ENCODE measurements at places on chromosomes 1 and 21.

DNA sequence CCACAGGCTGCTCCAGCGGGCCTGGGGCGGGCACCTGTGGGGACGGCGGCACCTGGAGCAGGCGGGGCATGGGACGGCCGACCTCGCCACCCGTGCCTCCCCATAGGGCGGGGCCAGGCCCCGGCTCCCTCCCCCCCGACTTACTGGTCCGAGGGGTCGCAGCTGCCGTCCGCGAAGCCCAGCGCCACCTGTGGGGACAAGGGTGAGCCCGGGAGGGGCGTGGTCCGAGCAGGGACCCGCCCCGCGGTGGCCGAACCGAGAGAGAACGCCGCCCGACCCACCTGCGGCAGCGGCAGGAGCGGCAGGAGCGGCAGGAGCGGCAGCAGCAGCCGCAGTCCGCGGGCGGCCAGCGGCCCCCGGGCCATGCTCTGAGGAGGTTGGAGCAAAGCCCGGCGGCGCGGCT is at the start of gene TMEM52:
Gene TMEM52, minus strand, starts transcription at position 379 of the 403 bp plus-strand sequence. Its CDS starts 14 bp downstream, at position 365.
- H3K27ac ChIP-seq = peak within 1 kb of the TSS; percentile 77
- no peaks in the 10 kb centered on the region for H3K27me3 ChIP-seq
- no peaks in the 10 kb centered on the region for H3K36me3 ChIP-seq
- no peak for DNase-seq

DNA sequence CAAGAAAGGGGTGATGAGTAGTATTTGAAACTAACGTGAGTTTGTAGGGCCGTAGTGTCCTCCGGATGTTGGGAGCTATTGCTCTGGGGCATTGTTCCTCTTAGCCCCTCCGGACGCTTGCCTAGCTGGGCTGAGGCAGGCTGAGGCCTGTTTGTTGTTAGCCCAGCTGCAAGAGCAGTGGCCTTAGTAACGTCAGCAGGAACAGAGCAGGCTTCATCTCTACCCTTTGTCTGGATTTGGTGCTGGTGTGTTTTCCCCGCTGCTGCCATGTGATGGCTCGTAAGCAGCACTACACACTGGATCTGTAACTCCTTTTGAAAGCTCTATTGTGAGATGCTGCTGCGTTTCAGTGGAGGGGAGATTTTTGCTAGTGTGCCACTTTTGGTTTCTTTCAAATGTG is 57.6 kb downstream of the DNM3 start:
- no peaks in the 10 kb centered on the region for H3K36me3 ChIP-seq
- no peaks in the 10 kb centered on the region for H3K4me1 ChIP-seq
- no peak overlapping the region for H3K4me3 ChIP-seq
- no peaks in the 10 kb centered on the region for H3K27me3 ChIP-seq
- H3K27ac ChIP-seq = no peak overlapping the region
- DNase-seq = peak; percentile 64

- no peak for DNase-seq
- H3K4me3 ChIP-seq = no peak overlapping the region
- H3K4me1 ChIP-seq = peaks cover 31% of the 10 kb centered on the region
- no peak overlapping the region for H3K27ac ChIP-seq
- no peaks in the 10 kb centered on the region for H3K27me3 ChIP-seq
These were observed 45.3 kb downstream of the HSF2BP start for GRCh38 chr21:43613755-43614638.

GRCh38 chr21:41873005-41873404 is 6.1 kb downstream of the PRDM15 start:
- no peaks in the 10 kb centered on the region for H3K36me3 ChIP-seq
- H3K4me1 ChIP-seq = peaks cover 26% of the 10 kb centered on the region
- DNase-seq = no peak
- no peak overlapping the region for H3K27ac ChIP-seq
- H3K4me3 ChIP-seq = no peak overlapping the region
- H3K27me3 ChIP-seq = no peaks in the 10 kb centered on the region

DNA sequence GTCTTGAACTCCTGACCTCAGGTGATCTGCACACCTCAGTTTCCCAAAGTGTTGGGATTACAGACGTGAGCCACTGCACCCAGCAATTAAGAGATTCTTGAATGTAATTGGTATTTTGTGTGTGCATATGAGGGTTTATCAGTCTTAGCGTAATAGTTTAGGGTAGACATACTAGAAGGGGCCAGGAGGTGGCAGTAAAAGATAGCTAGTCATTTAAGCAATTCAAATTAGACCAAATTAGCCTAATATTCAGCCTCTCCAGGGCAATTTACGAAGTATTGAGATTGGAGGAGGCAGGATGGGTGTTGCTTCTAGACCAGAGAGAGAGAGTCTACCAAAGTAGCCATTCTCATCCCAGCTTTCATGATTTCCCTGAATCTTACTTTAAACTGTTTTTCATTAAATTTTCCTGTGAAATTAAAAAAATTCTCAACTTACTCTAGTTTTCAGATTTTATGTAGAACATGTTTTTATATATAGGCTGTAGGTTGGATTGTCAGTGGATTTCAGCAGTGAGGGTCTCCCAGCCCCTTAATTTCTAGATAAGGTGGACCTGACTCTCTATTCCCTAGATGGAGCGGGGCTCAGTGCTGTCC is 119.7 kb downstream of the HHAT start:
- H3K36me3 ChIP-seq = no peaks in the 10 kb centered on the region
- no peak overlapping the region for H3K27ac ChIP-seq
- H3K4me1 ChIP-seq = no peaks in the 10 kb centered on the region
- no peaks in the 10 kb centered on the region for H3K27me3 ChIP-seq
- no peak for DNase-seq

GRCh38 chr1:166960858-166961474 is 14.4 kb downstream of the ILDR2 start:
- no peak overlapping the region for H3K27ac ChIP-seq
- H3K4me3 ChIP-seq = no peak overlapping the region
- H3K27me3 ChIP-seq = no peaks in the 10 kb centered on the region

DNA sequence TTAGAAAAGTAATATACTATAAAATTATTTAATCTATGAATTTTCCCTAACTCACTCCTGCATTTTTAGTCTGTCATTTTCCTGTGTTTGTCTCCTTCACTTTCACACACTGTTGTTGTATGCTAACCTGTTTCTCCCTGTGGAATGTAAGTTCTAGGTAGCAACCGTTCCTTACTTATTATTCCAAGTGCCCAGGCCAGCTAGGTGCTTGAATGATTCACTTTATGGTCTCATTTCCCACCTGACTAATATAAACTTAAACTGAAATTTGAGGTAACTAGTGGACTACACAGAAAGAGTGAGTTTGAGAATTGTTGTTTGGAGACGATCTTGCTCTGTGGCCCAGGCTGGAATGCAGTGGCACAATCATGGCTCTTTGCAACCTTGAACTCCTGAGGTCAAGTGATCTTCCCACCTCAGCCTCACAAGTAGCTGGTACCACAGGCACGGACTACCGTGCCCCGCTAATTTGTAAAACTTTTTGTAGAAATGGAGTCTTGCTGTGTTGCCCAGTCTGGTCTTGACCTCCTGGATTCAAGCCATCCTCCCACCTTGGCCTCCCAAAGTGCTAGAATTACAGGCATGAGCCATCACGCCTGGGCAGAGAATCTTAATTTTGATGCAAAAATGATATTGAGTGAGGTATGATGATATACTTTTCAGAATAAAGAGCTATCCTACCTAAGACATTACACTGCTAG is 1.9 kb downstream of the ZYG11B start:
- no peaks in the 10 kb centered on the region for H3K36me3 ChIP-seq
- H3K4me3 ChIP-seq = peak overlapping the region; percentile 80
- DNase-seq = no peak
- H3K27ac ChIP-seq = no peak overlapping the region

DNA sequence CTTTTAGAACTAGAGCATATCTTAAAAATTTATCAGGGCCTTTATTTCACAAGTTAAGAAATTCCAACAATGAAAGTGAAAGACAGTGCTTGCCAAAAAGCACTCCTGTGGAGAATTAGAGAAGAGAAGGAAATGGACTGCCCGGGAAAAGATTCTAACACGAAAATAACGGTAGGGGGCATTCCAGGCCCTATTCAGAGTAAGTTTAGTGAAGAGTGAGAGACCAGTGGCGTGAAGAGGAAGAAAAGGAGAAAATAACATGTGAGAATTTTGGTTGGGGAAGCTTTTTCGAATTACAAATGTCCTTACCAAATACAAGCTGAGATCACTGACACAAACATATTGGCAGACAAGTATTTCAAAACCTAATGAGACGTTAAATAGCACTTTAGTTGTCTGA is 38.4 kb upstream of the RBM34 start:
- peaks cover 16% of the 10 kb centered on the region for H3K36me3 ChIP-seq
- no peak for DNase-seq

DNA sequence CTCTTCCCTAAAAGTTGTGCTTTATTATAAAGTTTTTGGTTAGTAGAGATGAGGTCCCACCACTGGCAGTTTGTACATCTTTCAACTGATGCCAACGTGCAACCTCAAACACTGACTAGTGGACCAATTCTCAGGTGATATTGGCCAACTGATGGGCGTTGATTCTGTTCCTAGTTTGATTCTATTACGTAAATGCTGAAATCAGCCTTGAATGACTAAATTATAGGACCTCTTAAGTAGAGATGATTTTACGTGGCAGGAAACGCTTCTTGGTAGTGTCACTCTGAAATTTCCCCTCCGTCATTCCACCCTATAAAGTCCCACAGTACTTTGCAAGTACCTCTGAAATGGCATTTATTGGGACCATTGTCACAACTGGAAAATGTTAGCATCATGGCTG is 8.8 kb upstream of the FNDC7 start:
- DNase-seq = no peak
- peaks cover 3% of the 10 kb centered on the region for H3K36me3 ChIP-seq
- no peak overlapping the region for H3K4me3 ChIP-seq
- H3K27ac ChIP-seq = no peak overlapping the region
- H3K4me1 ChIP-seq = peaks cover 9% of the 10 kb centered on the region
- H3K27me3 ChIP-seq = no peaks in the 10 kb centered on the region

GRCh38 chr1:21853131-21853427 is 41.0 kb downstream of the LDLRAD2 start:
- no peaks in the 10 kb centered on the region for H3K27me3 ChIP-seq
- no peak for DNase-seq
- no peak overlapping the region for H3K4me3 ChIP-seq
- H3K4me1 ChIP-seq = no peaks in the 10 kb centered on the region

DNA sequence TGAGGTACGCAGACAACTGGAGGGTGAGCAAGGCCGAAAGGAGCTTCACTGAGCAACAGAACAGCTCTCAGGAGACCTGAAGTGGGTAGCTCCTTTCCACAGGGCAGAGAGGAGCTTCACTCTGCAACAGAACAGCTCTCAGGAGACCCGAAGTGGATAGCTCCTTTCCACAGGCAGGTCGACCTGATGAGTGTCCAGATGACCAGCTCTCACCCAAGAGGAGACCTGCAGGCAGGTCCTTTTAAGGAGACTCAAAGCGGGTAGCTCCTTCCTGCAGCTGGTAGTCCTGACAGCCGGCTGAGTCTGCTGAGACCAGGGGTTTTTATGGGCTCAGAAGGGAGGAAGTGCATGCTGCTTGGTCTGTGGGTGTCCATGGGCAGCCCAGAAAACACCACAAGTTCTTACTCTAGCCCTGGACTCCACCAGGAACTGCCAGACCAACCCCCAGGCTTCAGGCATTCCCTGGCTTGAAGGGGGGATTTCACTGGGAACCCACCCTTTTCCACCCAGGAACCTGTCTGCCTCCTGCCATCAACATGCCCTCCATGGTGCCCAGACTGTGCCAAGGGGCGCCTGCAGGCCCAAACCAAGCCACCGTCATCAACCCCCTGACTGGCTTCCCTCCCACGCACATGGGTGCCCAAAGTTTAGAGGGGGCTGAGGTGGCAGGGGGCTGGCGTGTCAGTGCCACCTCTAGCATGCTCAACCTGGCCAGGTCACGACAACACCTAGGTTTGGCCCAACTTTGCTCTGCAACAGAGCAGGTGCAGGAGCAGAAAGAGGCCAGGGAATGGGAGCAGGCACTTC is 43.6 kb downstream of the ZBTB8OS start:
- no peaks in the 10 kb centered on the region for H3K4me1 ChIP-seq
- no peak overlapping the region for H3K27ac ChIP-seq
- H3K27me3 ChIP-seq = no peaks in the 10 kb centered on the region

DNA sequence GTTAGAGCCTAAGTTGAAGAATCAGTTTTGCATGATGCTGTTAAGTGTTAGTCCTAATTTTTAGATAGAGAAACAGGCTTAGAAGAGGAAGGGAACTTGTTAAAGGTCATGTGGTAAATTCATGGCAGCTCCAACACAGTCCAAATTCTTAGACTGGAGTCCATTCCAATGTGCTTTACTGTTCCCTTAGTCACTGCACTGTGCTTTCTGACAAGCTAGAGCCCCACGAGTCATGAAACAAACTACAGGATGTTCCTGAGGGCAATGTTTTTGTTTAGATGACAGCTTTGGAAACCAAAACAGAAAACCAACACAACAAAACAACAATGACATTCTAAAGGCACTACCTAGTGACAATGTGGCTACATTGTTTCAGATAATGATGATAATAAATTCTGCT is 23.1 kb upstream of the RGS4 start:
- no peak overlapping the region for H3K27ac ChIP-seq
- H3K27me3 ChIP-seq = no peaks in the 10 kb centered on the region
- H3K4me3 ChIP-seq = no peak overlapping the region
- H3K36me3 ChIP-seq = no peaks in the 10 kb centered on the region

Data from sigmoid colon (tissue), 7 donors.